ENCODE measurements at places on chromosomes 3 and 15.

- DNase-seq, result no peak
These were observed 18.2 kb upstream of the EOGT start for GRCh38 chr3:69031635-69032034.

DNA sequence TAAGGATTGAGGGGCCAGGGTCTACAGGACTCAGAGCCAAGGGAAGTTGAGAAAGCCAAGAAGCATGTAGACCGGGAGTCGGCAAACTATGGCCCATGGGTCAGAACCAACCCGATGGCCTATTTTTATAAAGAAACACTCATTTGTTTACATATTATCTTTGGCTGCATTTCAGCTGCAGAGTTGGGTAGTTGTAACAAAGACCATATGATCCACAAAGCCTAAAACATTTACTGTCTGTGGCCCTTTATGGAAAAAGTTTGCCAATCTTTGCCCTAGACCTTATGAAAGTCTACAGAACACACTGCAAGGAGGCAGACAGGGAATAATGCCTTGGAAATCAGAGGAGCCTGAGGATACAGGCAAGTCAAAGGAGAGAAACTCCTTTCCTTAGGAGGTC is 63.2 kb upstream of the MNS1 start:
- DNase-seq, result no peak

GRCh38 chr3:7290077-7290825 is 429.3 kb downstream of the GRM7 start:
- DNase-seq, result no peak

GRCh38 chr15:81540909-81541308 is 166.9 kb upstream of the TMC3 start:
- no peak for DNase-seq

GRCh38 chr3:152302521-152303021 is 33.8 kb downstream of the MBNL1 start:
- DNase-seq, result no peak

- no peak for DNase-seq
These were observed 17.8 kb upstream of the ERICH6 start for GRCh38 chr3:150721285-150722130.

DNA sequence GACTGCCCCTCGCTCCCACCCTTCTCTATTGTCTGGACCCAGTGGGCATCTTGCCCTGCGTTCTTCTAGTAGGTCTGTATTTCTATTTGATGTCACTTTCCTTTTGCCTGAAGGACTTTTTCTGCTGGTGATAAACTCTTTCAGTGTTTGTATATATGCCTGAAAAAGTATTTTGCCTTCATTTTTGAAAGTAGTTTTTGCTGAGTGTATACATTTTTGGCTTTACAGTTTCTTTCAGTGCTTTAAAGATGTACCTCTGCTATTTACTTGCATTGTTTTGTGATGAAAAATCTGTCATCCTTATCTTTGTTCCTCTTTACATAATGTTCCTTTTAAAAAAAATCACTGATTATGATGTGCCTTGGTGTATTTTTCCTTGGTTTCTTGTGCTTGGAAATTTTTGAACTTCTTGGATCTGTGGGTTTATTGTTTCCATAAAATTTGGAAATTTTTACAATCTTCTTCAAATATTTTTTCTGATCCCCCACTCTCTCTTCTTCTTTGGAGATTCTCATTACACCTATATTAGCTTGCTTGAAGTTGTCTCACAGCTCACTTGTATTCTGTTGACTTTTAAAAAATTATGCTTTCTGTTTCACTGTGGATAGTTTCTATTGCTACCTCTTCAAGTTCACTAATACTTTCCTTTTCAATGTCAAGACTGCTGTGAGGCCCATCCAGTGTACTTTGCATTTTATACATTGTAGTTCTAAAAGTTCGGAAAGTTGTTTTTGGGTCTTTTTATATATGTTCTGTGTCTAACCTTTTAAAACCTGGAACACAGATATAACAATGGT is 67.8 kb downstream of the RGMA start:
- DNase-seq, result no peak

GRCh38 chr3:60073942-60074341 is 1024.1 kb upstream of the CFAP20DC start:
- DNase-seq, result no peak

DNA sequence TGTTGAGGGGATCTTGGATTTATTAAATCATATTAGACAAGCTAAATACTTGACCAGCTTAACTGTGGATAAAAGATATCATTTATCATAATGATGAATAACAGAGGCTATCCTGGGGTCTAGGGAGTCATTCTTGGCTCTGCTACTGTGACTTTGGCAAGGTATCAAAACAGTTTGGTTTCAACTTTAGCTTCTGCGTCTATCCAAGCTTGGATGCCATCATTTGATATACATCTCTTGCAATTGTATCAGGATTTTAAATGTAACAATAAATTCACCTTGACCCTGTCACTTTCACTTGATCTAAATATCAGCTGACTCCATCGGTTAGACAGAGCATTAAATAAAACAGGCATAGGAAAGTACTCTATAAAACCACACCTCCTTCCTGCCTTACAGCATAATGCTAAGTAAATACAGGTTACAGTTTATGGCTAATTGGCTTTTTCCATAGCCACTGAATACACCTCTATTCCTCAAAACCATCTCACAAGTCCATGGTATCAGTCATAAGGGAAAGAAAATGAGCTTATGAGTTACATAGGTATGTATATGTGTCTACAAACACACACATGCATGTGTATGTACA is 262.9 kb downstream of the CTNNB1 start:
- DNase-seq, result no peak
